Midbrain (tissue), 1 donor: ENCODE measurements at places on chromosomes 5 and 9.

DNA sequence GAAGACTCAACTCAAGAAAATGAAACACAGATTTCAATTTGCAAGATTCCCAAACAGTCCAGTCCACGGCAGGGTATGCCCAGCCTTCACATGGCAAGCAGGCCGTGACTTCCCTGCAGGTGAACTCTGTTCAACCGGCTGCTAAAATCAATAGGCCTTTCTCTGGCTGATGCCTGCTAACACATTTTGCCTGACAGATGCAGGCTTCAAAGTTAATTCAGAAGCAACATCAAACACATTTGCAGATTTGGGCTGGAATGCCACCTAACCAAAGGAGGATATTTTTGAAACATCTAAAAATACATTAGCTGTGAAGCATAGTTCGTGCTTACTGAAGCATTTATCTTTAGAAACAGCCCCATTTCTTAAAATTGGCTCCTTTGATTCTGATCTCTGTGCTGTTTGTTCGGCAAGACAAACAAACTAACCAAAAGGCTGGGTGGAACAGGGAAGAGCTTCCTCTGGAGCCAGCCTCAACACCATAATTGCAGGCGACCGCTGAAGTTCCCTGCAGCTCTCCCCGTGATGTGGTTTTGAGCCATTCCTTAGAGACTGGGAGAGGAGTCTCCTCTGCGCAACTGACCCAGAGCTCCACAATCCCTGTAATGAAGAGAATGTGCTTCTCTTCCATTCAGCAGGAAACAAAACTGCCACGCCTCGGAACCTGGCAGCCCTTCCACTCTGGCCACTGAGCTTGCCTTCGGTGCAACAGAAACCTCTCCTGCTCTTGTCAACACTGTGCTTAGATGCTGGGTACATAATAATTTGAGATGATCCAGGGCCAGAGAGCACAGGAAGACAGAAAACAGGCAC lies 126.5 kb downstream of the MYO10 start:
- DNase-seq = no peak

GRCh38 chr5:8879248-8879647 lies 666.6 kb downstream of the SEMA5A start:
- DNase-seq = no peak

GRCh38 chr5:72917371-72917776 lies 38.5 kb upstream of the FCHO2 start:
- no peak for DNase-seq

GRCh38 chr5:143679777-143680176 lies 132.2 kb upstream of the HMHB1 start:
- no peak for DNase-seq

- DNase-seq = no peak
Measured at GRCh38 chr5:134174841-134175839, 1.6 kb downstream of the SKP1 start.

DNA sequence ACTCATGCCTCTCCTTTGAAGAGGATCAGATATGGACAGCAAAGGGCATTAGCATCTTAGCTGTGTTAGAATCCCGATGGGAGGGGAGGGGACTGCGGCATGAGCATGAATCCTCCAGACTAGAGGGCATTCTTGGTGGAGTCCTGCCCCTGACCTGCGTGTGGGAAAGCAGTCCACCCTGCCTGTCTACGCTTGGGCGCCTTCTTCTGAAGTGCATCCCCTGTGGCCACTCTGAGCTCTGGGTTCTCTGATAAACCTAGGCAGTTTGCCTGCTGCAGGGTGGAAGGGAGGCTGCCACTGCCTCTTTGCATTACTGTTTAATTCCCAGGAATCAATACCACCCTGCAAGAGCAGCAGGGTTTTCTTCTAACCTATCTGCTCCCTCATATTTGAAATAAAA lies 169.3 kb downstream of the INSYN2B start:
- no peak for DNase-seq

- no peak for DNase-seq
Measured at GRCh38 chr5:4050203-4050602, 454.6 kb downstream of the IRX1 start.

GRCh38 chr5:118529361-118530144 lies 458.8 kb downstream of the DTWD2 start:
- no peak for DNase-seq

DNA sequence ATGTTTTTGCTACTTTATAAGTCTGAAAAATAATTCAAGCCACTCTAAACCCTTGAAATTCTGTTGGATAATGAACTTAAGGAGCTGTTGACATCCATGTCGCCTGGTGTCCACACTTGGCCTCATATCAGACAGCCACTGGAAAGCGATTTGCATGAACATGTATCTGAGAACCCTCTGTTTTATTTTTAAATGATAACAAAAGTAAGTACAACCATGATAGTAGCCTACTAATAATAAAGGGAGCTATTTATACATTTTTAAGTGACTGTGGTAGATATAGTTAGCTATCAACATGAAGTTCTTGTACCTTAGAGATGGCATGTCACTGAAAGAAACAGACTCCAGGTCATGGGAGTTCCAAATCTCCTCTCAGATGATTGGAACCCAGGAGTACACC lies 53.3 kb downstream of the PLCXD3 start:
- no peak for DNase-seq

GRCh38 chr5:143119881-143120341 lies 283.6 kb downstream of the NR3C1 start:
- DNase-seq = no peak

- DNase-seq = no peak
Measured at GRCh38 chr5:91072881-91073280, 310.2 kb downstream of the ARRDC3 start.

GRCh38 chr9:126932871-126933321 lies 18.3 kb downstream of the RALGPS1 start:
- no peak for DNase-seq

DNA sequence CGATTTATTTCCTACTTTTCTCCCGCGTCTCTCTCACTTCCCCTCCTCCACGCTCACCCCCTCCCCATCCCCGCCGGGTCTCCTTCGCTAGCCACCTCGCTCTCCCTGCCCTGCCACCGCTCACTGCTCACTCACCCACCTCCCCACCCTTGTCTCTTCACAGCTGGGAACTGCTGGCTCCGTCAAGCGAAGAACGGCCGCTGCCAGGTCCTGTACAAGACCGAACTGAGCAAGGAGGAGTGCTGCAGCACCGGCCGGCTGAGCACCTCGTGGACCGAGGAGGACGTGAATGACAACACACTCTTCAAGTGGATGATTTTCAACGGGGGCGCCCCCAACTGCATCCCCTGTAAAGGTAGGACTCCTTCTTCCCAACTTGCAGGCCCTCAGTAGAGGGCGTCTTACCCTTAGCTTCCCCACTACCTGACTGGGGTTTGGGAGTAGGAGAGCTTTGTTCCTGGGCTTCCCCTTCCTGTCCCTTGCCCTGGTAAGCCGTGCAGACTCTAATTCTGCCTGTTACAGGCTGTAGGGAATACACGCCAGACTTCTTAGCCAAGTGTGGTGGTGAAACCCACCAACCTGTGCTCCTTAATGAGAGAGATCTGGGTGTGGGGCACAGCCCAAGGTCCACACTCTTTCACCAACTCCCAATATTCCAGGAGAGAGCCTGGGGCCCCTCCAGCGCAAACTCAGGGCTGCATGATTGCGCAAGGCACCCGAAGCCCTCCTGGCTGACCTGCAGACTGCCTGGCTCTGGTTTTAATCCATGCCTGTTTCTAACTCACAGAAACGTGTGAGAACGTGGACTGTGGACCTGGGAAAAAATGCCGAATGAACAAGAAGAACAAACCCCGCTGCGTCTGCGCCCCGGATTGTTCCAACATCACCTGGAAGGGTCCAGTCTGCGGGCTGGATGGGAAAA lies 2.5 kb downstream of the FST start:
- DNase-seq = no peak

- no peak for DNase-seq
Measured at GRCh38 chr5:65163698-65164097, 318.0 kb downstream of the ADAMTS6 start.

- no peak for DNase-seq
Measured at GRCh38 chr9:71136696-71137095, 15.3 kb upstream of the TRPM3 start.

GRCh38 chr5:19555876-19556275 lies 432.1 kb downstream of the CDH18 start:
- DNase-seq = no peak

DNA sequence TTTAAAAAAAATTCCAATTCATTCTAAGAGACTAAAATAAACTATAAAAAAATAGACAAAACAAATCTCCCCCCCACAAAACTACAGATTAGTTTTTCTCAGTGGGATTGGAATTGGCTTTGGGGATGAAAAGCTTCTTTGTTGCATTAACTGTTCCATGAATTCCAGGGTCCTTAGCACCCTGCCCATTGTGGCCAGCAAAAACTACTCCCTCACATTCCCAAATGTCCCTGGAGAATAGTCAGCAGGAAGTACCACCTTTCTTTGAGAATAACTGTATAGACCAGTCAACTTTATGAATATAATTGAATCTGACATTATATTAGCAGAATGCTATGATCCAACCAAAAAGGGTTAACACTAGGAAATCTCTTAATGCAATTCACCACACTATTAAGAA lies 147.9 kb downstream of the LPAR1 start:
- no peak for DNase-seq

DNA sequence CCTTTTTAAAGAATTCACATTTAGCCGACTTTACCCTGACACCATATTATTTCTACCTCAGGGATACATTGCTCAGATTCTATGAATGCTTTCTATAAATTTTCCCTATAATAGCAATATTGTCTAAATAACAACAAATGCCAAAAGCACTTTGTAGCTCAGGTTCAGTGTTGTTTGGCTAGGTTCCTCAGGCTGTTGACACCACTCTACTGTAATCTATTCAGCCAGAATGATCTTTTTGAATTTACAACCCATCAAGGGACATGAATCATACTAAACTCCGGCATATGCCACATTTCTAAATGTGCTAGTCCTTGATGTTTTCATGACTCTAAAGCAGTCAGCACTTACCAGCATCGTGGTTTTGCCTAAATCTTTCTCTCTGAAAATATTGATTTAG lies 641.5 kb upstream of the CDH10 start:
- DNase-seq = no peak

DNA sequence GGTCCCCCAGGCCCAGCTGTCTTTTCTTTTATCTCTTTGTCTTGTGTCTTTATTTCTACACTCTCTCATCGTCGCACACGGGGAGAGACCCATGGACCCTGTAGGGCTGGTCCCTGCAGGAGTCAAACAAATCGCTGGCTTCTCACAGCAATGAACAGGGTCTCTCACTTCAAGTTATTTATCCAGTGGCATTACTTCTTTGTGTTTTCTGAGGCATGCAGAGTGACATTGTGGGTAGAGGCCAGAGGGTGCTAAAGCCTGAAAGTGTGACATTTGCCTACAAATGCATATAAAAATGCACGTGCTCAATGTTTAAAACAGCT lies 127.6 kb downstream of the ST8SIA4 start:
- no peak for DNase-seq

DNA sequence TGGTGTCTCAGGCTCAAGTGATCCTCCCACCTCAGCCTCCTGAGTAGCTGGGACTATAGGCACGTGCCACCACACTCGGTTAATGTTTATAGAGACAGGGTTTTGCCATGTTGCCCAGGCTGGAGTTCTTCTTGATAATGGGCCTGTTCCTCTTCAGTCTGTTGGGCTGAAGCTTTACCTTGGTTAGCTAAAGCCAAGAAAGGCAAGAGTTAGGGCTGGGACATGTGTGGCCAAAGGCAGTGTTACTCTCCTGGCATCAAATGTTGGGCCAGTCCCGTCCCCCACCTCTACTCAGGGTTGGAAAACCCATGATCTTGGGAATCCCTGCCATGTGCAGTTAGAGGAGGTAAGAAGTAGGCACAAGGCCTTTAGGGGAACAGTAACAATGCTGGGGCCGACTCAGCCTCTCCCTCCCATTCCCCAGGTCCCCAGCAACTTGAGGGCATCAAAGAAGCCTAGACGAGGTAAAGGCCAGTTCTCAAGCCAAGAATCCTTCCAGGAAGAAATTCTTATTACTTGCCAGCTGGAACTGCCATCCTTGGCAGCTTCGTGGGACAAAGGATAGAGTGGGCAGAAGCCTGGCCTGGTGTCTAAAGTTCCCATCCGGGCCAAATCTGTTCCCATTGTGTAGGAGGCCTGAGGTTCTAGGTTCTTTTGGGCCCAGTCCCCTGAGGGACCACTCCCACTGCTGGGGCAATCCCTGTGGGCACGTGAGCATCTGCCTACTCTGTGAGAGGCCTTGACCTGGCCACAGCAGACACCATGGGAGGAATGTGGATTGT lies 4.5 kb downstream of the EGR1 start:
- DNase-seq = no peak

GRCh38 chr5:127936439-127936972 lies 147.1 kb upstream of the SLC12A2 start:
- DNase-seq = no peak

- no peak for DNase-seq
Measured at GRCh38 chr9:4126184-4126865, 173.5 kb downstream of the GLIS3 start.

GRCh38 chr5:50439221-50439620 lies 1.9 kb downstream of the EMB start:
- DNase-seq = no peak

DNA sequence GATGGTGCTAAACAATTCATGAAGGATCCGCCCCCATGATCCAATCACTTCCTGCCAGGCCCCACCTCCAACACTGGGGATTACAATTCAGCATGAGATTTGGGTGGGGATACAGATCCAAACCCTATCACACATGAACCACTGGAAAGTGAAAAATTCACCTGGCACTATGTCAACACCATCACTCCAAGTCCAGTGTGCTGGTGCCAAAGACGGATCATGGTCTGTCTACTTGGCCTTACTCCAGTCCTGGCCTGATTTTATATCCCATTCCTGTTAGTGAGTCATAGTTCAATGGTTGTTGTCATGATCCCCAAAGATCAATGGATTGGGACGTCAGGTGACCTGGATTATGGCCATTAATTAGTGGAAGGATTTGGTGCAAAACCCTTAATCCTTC lies 147.4 kb upstream of the RPS23 start:
- no peak for DNase-seq

GRCh38 chr9:124222918-124223720 lies 34.6 kb upstream of the NEK6 start:
- DNase-seq = peak; percentile 71

GRCh38 chr9:117134826-117135500 lies 279.9 kb downstream of the ASTN2 start:
- no peak for DNase-seq

DNA sequence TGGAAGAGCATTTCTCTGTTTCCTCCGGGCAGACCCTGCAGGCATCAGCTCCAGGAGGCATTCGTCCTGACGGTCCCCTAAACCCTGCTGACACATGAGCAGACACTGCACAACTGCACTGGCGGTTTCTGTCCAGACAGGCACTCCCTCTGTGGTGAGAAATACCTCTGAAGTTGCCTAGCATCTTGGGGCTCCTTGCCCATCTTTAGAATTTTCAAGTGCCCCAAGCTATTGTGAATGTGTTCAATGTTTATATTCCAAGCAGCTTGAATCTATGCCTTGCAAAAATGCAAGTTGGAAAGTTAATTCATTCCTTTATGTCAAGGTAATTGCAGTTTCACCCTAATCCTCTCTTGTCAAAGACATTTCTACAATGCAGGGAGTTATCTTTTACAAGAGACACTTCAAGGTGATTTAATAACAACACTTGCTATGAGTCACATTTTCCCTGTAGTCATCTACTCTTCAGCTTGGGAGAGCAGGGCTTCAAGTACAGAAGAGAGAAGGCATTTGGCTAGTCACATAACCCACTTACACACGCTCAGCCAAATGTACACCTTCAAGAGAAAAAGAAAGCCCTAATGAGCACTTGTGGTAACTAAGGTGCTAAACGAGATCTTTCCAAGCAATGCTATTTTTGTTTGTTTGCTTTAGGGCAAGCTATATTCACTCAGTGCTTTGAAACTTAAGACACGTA lies 302.5 kb downstream of the MLLT3 start:
- DNase-seq = no peak

- DNase-seq = no peak
Measured at GRCh38 chr9:14912859-14913258, 2.6 kb upstream of the FREM1 start.

GRCh38 chr9:21141427-21141882 lies at the start of gene IFNW1:
Gene IFNW1 (minus strand): TSS chr9:21141832. CDS start chr9:21141570, 262 bp downstream.
- no peak for DNase-seq
